ENCODE measurements at places on chromosomes 7 and 10. TPM values are rescaled to one million over a fixed set of nuclear protein-coding genes. Genes with fewer than 3 reads are reported as not detected.

LRIT1 gene
- not detected for polyA plus RNA-seq

MYL7 gene
- 1.4 TPM for polyA plus RNA-seq

CDCA7L gene
- 43.0 TPM for polyA plus RNA-seq

OR9A2 gene
- polyA plus RNA-seq: not detected

SEMA3E gene
- polyA plus RNA-seq: 28.7 TPM

GRCh38 chr10:121823993-121824463 lies 103.8 kb downstream of the ATE1 start:
- DNase-seq: peak; percentile 8

DNA sequence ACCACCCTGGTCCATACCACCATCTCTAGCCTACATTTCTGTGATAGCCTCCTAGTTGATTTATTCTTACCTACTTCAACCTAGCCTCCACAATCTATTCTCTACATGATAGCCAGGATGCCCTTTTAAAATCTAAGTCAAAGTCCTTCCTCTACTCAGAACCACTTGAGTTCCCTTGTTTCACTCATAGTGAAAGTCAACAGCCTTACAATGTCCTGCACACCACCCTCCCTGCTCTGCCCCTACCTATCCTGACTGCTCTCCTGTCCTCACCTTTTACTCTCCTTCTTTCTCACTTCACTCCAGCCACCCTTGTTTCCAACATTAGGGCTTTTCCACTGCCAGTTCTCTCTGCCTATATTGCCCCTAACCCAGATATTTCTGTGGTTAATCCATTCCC lies 146.7 kb downstream of the GRM3 start:
- no peak for DNase-seq

DNA sequence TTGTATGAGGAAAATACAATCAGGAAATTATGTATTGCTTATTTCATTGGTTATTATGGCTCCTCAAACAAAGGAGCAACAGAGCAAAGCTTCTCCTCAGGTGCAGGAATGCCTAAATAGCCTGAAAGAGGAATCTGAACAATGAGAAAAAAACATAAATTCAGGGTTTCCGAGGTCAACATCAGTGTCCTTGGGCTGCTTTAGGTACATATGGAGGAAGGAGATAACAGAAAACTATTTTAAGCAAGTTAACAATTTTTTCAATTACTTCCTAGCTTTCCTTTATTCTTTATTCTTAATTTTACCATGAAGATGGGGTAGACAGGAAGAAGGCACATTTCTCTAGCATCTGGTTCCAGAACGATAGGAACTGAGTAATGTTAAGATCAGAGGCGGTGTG lies 14.0 kb downstream of the SLC16A9 start:
- no peak for DNase-seq

GRCh38 chr7:75623390-75624133 lies 115.2 kb downstream of the HIP1 start:
- DNase-seq: no peak

DNA sequence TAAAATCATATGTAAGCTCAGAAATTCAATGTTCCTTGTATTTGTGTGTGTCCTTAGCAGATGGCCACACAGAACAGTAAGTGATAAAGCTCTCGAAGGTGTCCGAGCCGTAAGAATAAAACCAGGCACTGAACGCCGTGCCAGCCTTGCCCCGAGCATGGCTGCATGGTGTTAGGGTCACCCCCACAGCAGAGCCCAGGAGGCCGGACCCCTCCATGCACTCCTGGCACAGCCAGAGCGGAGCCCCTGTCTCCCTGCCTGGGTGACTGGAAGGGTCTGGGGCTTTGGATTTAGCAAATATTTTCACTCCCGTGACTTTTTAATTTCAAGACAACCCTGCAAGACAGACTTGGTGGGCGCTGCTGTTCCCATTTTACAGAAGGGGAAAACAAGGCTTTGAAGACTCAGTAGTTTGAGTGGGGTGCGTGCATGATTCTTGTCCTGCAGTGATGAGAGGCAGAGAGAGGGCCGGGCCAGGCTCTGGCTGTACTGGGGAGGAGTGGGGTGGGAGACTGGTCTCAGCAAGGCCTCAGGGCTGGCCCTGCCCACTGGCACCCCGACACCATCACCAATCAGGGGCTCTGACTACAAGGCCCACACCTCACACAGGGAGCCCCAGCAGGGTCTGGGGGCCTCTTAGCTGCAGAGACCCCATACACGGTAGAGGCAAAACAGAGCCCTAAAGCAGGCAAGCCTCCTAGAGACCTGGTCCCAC lies 39.4 kb downstream of the VIPR2 start:
- DNase-seq: no peak

- peak; percentile 0 for DNase-seq
Measured at GRCh38 chr7:93146472-93147141, 1.6 kb downstream of the SAMD9L start.

DNA sequence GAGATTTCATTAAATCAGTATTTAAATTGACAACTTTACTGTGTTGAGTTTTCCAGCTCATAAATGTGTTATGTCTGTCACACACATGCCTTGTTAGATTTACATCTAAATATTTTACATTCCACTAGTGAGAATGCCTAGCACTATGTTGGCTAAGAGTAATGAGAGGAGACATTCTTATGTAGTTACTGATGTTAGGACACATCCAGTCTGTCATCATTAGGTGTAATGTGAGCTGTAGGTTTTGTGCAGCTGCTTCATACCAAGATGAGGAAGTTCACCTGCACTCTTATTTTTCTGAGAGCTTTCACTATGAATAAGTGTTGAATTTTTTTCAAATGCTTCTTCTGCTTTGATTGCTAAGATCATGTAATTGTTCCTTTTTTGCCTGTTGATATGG lies 218.0 kb upstream of the IGFBP3 start:
- DNase-seq: no peak

DNA sequence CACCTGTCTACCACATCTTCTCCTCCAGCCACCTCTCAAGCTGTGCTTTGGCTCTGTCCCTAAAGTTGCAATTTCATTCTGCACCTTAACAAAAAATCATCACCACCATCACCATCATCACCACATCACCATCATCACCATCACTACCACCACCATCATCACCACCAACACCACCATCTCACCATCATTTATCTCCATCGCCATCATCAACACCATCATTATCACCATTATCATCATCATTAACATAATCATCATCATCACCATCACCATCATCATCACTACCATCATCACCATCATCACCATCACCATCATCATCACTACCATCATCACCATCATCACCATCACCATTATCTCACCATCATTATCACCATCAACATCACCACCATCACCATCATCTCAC lies 245.4 kb downstream of the GRID1 start:
- no peak for DNase-seq
